Smooth muscle cell of the brain vasculature (primary cell): ENCODE measurements at places on chromosomes 12 and 14.

GRCh38 chr14:105082703-105083102 lies 17.5 kb upstream of the GPR132 start:
- DNase-seq, result no peak

DNA sequence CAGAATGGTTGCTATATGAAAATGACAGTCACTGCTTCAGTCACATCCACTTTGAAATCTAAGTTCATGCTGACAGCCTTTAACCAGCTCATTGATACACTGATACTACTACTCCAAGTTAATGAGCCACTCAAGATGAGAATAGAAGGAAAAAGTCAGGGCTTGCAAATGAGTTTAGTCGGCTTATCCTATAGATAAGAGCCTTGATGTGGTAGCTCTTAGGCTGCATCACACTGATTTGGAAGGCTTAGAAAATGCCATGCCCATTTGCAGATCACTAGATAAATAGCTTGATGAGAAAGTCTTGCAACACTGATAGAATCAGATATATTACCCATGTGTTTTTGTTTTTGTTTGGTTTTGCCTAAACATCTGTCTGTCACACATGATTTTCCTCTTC lies 251.4 kb upstream of the ATXN7L3B start:
- DNase-seq, result no peak

DNA sequence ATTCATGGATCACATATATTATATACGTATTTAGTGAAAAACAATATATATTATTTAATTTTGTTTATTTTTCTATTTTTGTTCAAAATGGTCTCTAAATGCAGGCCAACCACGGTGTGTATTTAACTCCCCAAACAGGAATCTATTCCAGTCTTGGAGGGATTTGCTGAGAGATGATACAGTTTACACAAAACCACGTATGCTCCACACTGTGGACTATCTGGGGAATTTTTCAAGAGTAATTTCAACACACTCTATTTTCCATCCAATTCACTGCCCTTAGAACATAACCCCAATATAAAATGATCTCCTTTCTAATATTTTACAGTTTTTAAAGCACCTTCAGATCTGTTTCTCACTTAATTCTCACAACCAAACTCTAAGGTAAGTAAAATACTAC lies 15.3 kb downstream of the EML1 start:
- no peak for DNase-seq

- DNase-seq, result no peak
Measured at GRCh38 chr12:104865080-104865479, 93.0 kb downstream of the SLC41A2 start.

GRCh38 chr12:78340406-78340805 lies 509.7 kb downstream of the NAV3 start:
- no peak for DNase-seq

GRCh38 chr14:50363714-50364111 lies 33.0 kb downstream of the CDKL1 start:
- no peak for DNase-seq

DNA sequence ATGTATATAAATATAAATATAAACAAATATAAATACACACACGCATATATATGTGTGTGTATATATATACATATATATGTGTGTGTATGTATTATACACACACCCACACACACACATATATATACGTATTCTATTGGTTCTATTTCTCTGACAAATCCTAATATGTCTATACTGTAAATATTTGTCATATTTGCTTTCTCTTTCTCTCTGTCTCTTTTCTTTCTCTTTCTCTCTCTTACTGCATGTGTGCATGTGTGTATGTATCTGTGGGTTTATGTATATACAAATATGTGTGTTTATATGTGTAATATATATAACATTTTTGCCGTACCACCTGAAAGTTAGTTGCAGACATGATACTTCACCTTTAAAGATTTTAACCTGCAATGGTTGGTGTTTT lies 174.2 kb upstream of the PLEKHG7 start:
- DNase-seq, result no peak

- DNase-seq, result peak; percentile 65
Measured at GRCh38 chr12:3698218-3698974, 54.5 kb downstream of the CRACR2A start.

DNA sequence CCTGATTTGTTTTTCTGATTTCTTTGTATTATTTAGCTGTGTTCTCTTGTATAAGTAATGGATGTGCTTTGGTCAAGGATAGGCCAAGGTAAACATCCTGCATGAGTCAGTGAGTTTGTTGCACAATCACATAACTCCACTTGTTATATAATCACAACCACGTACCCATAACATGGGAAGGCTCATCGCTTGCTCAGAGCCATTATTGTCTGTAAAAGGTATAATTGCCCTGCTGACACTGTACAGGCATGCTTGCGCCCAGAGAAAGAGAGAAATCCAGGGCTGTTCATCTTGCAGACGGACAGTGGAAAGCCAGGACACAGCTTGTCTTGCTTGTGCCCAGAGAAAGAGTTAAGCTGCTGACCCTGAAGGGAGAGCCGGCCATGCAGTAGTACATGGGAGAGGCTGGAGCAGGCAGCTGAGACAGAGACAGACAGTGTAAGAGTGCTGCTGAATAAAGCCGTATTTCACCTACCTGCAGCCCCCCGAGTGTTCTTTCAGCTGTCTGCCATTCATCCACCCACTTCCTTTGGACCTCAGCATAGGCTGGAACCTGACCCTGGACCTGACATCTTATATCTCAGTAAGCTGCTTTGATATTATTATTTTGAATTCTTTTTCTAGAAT lies 174.7 kb upstream of the DAAM1 start:
- DNase-seq, result no peak

GRCh38 chr12:15636060-15636890 lies 152.9 kb downstream of the EPS8 start:
- DNase-seq, result no peak

DNA sequence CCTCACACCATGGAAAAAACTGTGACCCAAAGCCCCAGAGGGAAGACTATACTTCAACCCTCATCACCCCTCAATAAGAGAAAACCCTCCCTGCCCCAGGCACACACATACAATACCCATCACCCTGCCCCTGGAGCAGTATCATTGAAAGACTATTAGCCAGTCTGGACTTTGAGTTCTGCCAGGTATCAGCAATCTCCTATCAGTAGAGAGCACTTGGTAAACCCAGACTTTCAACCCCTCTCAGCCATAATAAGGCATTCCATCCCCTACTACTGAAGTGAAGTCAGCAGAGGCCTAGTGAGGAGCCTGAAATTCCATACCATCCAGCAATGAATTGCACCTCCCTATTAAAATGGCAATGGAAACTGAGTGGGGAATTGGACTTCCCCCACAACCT lies 16.4 kb upstream of the PRKD1 start:
- DNase-seq, result no peak

DNA sequence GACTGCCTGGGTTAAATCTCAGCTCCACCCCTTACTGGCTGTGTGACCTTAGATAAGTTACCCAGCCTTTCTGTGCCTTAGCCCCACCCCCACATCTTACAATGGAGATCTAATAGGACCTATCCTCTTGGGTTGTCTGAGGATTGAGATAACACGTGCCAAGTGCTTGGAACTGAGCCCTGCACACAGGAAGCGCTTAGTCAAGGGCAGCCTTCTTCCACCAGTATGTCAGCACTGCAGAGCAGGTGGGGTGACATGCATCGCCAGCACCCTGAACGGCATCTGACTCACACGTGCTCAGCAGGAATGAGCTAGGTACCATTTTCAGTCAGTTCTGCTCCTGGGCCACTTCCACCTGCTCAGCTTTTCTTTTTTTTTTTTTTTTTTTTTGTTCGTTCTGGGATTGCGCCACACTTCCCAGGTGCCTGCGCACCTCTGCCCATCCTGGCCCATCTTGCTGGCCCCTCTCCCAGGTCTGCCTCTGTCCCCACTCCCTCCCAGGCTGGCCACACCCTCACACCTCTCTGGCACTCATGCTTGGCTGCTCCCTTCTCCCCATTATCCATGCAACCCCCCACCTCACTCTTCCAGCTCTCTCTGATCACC lies 19.6 kb downstream of the LGMN start:
- DNase-seq, result no peak

DNA sequence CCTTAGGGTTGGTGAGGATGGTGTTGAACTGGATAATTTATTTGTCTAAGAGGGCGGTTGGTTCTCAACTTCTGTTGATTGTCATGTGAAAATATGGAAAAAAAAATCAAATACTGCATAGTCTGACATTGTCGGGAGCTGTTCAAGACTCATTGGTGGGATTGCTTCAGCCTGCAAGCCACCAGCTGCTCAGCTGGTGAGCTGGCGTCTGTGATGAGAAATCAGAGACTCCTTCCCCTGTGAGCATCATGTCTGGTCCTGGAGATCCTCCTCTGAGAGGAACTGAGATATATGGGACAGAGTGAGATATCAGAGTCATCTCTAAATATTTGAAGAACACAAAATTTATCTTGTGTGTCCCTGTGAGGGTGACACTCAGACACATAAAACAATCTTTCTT lies 49.9 kb downstream of the TRIM9 start:
- no peak for DNase-seq

- no peak for DNase-seq
Measured at GRCh38 chr12:1552911-1553491, 41.4 kb downstream of the FBXL14 start.
